ENCODE measurements at places on chromosomes 7 and 10.

DNA sequence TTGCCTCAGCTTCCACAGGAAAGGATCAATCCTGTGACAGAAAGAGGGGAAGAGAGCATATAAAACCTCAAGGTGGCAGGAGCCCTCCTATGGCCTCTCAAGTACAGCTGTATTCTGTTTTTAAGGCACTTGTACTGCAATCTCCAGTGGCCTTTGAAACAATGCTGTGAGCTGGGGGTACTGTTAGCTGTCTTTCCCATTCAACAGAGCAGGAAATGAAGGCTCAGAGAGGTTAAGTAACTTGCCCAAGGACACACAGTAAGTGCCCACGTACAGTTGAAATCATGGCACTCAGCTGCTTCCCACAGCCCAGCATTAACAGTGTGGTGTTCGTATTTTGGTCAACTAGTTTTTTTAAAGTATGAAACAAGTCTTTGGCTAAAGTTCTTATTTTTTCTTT is 34.0 kb downstream of the DUSP5 start:
- DNase-seq: no peak

- no peak for DNase-seq
Measured at GRCh38 chr7:131218727-131219128, 108.9 kb upstream of the MKLN1 start.

- DNase-seq: no peak
Measured at GRCh38 chr10:114920459-114920858, 17.5 kb upstream of the TRUB1 start.

GRCh38 chr7:101363734-101364374 is 1.2 kb downstream of the COL26A1 start:
- DNase-seq: peak; percentile 75

- DNase-seq: no peak
Measured at GRCh38 chr7:123433665-123434064, 100.7 kb downstream of the IQUB start.

DNA sequence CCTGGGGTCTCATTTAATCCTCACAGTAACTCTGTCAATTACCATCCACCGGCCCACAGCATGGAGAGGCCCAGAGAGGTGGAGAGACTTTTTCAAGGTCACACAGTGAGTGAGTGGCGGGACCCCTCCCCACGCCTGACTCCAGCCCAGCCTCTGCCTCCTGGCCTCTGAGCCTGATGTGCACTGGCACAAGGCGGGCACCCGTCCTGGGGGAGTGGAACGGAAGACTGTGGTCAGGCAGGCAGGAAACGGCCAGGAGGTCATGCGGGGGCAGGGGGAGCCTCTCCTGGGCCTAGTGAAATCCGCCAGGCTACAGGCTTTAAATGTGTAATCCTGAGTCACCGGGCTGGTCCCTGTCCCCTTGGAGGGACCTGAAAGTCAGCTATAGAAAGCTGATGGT is 32.2 kb downstream of the ZCCHC24 start:
- no peak for DNase-seq

DNA sequence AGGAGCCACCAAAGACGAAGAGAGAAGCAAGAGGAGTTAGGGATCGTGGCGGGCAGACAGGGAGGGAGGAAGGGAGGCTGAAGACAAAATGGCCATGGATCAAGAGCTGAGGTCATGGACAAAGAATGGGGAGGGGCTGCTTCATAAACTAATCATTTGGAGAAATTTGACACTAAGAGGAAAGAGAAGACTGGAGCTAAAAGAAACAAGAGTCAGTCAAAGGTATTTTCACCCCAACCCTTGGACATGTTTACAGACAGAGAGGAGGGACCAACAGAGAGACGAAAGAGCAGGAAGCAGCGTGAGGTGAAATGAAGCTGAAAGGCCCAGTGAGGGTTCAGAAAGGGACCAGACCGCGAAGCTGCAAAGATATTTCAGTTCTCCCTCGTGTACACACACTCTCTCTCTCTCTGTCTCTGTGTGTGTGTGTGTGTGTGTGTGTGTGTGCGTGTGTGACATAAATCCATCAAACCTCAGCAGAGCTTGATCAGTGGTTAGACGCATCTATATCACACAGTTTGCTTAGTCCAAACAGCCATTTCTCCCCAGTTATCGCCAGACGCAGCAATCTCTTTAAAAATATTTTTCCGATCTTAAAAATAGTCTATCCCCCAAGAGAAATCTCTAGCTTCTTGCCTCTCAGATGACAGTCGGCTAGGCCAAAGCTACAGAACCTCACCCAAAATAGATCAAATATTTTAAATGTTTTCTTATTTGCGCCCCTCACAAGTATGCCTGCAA is 12.5 kb upstream of the CALD1 start:
- DNase-seq: peak; percentile 37

DNA sequence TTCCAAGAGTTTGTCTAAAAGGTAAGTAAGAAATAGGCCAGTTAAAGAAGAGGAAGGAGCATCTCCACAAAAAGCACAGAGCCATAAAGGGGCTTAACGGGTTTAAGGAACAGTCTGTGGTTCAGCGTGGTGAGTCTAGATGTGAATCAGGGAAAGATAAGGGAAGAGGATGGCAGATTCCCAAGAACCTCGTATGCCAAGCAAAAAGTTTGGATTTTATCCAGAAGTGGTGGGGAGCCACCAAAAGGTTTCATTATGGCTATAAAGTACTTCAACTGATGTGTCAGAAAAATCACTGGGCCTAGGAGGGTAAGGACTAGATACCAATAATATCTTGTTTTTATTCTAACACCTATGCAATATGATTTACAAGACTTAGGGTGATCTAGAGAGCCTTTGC is 161.9 kb upstream of the PTER start:
- DNase-seq: no peak

DNA sequence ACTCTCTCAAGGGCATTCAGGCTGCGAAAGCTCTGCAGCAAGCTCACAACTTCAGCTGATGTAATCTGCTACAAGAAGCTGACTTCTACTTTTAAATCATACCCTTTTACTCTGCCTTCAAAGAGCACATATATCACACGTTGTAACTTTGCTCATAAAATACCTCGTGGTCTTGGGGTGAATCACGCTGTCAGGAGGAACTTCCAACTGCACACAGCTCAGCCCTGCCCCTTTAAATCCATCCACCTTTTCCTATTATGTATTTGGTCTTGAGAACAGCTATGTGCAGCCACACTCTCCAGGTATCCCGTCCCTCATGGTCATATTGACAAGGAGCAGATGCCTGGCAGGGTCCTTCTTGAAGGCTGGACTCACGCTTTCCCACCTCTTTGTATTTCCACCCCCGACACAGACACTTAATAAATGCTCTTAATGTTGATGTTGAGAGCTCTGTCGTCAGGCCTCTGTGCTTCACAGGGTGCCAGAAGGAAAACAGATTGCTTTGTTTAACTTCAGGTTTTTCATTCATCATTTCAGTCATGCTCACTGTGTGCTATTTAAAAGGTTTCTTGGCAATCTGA is 47.6 kb downstream of the ICA1 start:
- DNase-seq: no peak

GRCh38 chr7:134686786-134687185 is 40.1 kb downstream of the BPGM start:
- DNase-seq: no peak

DNA sequence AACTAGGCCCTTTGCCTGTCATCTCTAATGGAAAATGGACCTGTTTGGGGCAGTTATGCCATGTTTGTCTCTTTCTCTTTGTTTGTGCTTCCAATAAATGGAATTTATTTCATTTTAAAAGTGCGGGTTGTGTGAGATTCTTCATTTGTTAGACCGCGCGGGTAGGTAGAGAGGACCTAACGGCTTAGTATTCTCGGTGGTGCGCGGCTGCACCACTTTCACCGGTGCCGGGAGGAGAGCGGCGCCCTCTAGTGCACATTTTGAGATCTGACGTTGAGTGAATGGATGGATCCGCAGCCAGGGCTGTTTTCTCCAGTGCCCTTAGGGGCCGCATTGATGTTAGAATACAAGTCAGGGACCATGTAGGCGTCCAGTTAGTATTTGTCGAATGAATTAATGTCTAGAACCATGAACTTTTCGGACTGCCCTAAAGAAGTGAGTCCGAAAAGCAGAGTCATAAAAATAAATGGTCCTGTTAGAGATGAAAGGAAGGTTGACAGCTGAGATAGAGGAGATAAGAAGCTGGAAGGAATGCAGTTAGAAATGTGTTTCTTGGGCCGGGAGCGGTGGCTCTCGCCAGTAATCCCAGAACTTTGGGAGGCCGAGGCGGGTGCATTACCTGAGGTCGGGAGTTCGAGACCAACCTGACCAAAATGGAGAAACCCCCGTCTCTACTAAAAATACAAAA is 29.3 kb upstream of the GIMAP8 start:
- no peak for DNase-seq

DNA sequence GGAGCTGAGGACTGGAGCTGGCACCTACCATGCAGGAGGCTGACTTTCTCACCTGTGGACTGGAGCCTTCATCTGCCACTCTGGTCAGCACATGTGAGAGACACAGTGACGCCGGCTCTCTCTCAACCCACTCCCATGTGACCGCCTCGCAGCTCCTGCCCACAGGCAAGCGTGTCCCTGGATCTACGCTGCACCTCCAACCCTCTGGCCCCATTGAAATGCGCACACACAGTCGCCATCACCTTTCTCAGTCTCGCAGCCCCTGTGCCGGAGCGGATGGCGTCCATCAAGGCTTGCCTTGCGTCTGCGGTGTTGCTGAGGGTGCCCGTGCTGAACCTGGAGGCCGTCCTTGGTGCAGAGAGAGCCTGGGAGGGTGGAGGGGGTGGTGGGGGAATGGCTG is 242.2 kb upstream of the GRB10 start:
- no peak for DNase-seq

GRCh38 chr7:111529507-111530355 is 32.6 kb downstream of the IMMP2L start:
- no peak for DNase-seq
